ENCODE measurements at places on chromosomes 13 and 19.

DNA sequence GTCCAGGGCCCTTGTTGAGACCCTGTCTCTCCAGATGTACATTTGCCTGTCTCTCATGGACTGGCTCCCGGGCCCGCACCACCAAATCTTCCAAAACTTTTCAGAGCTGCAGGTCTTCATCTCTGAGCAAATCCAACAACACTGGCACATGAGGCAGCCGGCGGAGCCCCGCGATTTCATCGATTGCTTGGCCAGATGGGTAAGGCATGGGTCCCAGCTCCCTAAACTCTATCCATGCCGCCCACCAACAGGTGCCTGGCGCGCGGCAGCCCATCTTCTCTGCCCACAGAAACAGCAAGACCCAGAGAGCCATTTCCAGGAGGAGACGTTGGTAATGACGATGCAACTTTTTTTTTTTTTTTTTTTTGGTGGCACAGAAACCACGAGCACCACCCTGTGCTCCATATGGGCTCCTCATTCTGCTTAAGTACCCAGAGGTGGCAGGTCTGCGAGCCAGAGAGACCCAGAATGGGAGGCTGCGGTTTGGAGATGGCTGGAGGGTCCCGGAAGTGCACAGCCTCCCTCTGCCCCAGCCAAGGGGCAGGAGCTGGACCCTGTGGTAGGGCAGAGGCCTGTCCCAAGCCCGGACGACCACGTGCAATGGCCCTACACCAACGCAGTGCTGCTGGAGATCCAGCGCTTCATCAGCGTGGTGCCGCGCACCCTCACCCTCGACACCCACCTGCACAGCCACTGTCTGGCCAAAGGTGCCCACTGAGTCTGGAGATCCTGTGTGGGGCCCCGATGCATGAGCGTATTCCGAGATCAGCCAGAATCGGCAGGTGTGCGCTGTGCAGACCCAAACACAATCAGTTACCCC is 22.6 kb downstream of the CYP2F1 start:
- DNase-seq = no peak

- no peak for DNase-seq
Measured at GRCh38 chr19:38045554-38046253, 138.7 kb downstream of the SIPA1L3 start.

DNA sequence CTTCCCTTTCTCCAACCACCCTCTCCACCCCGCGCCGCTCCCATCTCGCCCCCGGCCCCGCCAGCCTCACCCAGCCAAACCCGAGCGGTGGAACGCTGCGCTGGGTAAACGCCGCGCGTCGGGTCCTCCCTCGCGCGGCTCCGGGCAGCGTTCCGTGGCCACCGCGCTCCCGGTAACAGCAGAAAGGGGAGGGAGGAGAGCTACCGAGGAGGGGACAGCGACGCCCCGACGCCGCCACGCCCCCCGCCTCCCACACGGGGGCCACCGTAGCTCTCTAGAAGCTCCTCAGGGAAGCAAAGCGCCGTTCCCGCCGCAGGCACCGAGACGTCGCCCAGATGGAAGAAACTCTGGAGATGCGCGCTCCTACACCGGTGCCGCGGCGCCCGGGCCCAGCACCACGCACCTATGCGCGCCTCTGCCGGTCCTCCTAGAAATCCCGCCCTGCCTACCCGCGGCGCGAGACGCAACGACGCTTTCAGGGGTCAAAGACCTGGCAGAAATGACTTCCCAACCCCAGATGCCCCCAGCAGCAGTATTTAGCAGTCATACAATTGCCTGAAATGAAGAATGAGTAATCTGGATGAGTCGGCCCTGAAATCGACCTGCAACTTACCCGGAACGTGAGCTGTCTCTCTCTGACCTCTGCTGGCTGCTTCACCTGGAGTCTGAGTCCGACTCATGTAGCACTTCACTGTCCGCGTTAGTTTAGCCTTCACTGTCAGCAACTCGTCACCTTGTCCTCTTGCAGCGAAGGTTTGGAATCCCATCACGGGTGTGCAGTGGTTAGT is at the start of gene RUBCNL:
TSS of gene RUBCNL (minus strand) at position 189 of the 788 bp plus-strand sequence. CDS start 14,777 bp downstream, outside the sequence.
- no peak for DNase-seq

DNA sequence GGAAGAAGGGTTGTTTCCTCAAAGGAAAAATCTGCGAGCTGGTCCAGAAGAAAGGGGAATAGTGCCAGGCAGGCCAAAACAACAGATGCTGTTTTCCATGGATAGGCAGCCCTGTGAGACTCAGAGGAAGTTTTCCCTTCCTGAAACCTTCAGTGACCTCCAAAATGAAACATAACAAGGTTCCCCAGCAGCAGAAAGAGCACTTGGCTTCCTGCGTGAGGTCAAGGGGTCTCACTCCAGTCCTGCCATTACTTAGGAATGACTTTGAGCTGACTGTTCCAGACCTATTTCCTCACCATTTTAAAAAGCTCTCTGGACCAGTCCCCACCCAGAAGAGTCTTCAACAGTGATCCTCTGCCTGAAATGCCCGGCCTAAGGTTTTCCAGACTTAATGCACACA is 104.6 kb upstream of the IPO5 start:
- DNase-seq = no peak

DNA sequence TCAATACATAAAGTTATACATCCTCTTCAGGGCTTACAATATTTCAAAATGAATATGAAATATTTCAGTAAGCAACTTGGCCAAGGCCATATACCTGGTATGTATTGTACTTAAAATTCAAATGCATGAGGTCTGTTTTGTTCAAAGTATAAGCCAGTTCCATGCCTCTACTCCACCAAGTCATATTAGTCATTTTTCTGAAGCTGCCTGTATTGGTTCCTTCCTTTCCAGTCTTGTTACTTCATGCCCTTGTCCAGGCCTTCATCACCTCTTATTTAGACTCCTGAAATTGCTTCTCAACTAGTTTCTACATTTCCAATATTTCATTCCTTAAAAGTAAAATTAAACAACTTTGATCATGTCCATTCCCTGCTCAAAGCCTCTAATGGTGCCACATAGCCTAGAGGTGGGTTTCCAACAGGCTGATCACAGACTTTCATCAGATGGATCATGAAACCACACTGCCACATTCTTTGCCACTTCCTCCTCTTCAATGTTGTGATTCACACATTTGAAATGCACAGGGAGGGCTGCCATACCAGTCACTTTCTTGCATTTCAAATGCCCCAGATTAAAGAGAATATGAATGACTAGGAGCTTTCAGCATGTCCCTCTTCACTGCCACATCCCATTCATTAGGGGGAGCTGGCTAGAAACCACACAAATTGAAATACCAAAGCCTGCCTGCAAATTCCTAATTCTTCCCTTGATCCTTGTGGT is 424.1 kb upstream of the DACH1 start:
- no peak for DNase-seq

GRCh38 chr19:2477732-2478191 is 1.8 kb downstream of the GADD45B start:
- no peak for DNase-seq

- no peak for DNase-seq
Measured at GRCh38 chr13:38321654-38322053, 28.0 kb upstream of the UFM1 start.

Data from HepG2 (cell line).